ENCODE measurements at places on chromosomes 6 and 20.

DNA sequence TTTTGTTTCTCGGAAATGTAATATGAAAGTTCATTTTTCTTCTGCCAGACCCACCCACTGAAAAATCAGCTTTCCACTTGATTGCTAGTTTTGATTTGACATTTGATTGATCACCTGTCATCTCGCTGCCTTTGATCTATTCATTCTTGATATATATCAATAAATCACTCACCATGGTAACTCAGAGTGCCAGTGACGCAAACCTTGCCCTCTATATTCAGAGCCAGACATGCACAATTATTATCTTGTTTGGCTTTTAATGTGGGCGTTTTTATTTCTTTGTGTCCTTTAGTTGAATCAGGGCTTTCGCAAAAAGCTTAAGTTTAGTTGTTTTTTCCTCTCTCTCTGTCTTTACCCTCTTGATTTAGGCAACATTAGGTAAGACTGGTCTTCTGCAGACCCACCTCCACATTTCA, 2.0 kb downstream of the TSHZ2 start:
- peak; percentile 41 for DNase-seq

DNA sequence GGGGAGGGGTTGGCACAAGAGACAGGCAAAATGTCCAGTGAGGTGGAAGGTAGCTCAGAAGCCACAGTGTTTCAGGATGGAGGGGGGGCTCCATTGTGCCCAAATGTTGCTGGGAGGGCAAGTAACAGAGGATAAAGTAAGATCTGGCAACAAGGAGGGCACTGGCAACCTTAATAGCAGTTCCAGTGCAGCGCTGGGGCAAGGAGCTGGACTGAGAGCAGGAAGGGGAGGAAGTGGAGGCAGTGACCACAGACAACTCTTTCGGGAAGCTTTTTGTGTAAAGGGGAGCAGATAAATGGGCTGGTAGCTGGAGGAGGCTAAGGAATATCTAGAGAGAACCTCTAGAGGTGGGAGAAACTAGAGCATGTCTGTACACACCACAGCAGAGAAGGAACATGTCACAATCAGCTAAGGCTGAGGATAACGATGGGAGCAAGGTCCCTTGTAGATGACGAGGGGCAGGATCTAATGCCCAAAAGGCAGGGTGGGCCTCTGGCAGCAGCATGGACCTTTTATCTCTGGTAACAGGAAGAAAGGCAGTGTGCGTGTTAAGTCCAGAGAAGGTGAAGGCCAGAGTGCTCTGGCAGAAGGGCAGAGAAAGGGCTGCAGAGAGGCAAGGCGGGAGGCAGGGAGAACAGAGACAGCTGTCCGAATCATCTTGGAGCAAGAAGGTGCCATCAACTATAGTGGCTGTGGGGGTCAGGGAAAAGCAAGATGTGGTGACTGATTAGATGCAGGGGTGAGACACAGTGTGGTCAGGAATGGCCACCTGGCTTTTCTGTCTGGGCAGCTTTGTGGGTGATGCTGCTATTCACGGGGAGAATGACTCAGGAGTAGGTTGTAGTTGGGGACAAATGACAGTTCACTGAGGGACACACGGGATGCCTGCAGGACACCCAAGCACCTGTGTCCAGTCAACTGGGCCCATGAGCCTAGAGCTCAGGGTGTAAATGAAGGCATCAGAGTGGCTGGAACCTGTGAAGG, 17.4 kb downstream of the TMEM242 start:
- no peak for DNase-seq

GRCh38 chr6:14119784-14120183, 2.2 kb downstream of the CD83 start:
- no peak for DNase-seq

GRCh38 chr6:39452306-39453145, 130.0 kb upstream of the KCNK16 start:
- DNase-seq = no peak

GRCh38 chr20:4787820-4788219, 66.1 kb downstream of the PRND start:
- DNase-seq = no peak

Data from activated naive CD4-positive, alpha-beta T cell treated with anti-CD3 and anti-CD28 coated beads, Interleukin-2, amount 50 U/mL, for 16 hours (primary cell).